ENCODE measurements at places on chromosomes 1 and 21.

- no peak for DNase-seq
Observed at GRCh38 chr1:165900576-165901380, 73.4 kb downstream of the UCK2 start.

DNA sequence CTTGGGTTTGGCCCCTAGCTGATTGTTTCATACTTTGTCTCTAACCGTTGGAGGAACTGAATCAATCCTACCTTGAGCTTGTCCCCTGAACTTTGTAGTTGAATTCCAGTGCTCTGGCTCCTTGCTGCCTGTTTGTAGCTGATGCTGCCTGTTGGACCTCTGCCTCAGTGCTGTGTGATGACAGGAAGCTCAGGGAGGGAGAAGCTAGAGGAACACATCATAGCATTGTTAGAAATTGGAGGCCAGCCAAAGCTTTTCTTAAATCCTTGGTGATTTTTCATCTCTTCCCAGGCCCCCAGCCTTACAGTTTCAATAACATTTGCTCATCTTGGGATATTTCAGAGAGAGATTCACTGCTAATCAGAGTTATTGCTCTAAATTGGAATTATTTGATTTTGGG, 34.0 kb downstream of the MACF1 start:
- no peak for DNase-seq

DNA sequence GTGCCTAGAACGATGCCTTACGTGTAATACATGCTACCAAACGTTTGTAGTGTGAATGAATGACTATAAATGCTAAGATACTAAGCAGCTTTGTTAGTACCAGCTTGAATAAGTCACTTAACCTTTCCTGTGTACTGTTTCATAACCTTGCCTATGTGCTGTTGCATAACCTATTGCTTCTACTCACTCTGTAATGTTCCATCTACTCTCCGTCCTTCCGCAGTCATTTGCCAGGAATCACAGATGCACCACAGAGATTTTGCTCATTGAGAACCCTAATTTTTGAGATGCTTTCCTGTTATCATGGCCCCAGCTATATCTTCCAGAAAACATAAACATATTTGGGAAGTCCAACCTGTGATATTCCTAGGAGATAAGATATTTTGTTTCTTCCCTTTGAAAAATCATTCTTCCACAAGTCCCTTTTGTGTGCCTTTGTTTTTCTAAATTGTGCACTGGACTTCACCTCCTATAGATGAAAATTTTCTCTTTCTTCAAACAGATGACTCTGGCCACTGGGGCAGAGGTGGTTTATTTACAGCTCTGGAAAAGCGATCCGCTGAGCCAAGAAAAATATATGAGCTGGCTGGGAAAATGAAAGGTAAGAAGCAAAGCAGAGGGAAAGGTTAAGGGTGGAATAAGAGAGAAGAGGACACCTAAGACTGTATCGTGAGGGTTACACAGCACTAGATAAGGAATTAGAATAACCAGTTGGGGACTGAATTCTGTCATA, 44.8 kb downstream of the CHD1L start:
- no peak for DNase-seq

DNA sequence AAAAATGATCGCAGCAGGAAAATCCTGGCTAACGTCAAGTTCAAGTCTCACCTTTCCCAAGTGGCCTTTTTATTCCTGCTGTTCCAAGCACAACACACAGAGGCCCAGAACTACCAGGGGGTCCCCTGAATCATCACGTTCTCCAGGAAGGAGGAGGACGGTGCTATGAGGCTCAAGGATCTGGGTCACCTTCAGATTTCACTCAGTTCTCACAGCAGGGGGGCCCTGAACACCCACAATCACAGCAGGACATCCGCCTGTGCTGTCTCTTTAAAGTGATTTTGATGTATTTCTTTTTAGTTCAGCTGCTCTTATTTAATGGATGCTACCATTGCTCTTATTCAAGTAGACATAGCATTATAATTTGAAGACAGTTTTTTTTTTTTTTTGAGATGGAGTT, 173.4 kb downstream of the HUNK start:
- DNase-seq, result no peak

DNA sequence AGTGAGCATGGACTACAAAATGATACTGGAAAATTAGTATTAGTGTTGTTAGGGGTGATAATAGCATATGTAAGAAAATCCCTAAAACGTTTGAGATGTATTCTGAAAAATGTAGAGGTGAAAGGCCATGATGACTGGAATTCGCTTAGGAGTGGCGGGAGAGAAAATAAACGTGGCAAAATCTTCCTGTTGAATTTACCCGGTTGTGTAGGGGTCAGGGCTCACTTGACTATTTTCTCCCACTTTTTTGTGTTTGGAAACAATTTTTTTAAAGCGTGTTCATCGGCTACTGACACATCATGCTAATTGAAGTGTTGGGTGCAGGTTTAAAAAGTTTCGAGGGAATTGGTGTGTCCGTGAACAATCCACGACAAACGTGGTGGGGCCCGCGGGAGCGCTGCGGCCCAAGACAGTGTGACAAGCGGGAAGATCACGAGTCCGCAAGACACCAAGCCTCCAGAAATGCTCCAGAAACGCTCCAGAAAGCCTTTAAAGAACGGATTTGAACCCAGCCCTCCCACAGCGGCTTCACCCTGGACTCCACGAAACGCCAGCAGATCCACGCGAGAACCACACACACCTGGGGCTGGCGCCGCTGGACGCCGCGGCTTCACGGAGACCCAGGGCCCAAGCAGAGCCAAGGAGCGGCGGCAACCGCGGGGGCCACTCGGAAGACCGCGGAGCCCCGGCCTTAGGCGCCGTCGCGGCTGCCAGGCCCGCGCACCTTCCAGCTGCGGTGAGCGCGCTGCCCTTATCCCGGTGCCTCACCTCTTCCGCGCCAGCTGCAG, 573 bp downstream of the PSMG1 start:
- DNase-seq, result peak; percentile 5

DNA sequence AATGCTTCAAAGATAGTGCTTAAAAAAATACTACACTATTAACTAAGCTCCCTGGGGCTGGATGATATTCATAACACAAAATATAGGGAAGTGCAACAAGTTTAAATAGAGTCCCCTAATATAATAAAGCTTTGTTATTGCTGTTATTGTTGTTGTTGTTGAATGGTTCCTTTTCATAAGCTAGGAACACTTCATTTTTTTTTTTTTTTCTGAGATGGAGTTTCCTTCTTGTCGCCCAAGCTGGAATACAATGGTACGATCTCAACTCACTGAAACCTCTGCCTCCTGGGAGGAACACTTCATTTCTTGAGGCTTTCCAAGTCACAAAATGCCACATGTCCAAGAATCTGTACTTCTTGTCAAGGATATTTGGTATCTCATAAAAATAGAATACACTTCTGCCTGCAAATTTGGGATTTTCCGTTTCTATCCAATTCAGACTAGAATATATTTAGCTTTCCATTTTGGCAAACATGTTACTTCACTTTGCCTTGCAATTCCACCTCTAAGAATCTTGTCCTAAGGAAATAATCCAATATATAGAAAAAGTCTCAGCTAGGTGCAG, 21.1 kb downstream of the WDR47 start:
- DNase-seq, result no peak

DNA sequence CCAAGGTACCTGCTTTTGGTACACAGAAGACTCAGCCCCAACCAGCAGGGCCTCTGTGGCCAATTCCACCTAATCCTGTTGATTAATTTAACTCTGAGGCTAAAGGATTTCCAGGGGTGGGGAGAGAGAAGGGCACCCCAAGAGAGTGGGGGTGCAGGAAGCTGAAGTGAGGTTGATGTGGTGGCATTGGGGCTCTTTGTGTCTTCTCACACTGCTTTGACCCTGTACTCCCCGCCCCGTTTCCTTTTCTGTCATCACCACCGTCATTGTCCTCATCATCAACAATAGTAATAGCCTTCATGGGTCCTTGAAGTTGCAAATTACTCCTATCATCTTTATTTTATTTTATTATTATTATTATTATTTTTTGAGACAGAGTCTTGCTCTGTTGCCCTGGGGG, 55.9 kb downstream of the PAX7 start:
- no peak for DNase-seq

- DNase-seq, result no peak
Observed at GRCh38 chr1:189866606-189867005, 611.1 kb downstream of the BRINP3 start.

- peak; percentile 63 for DNase-seq
Observed at GRCh38 chr1:10510520-10511493, 36.1 kb downstream of the PEX14 start.

DNA sequence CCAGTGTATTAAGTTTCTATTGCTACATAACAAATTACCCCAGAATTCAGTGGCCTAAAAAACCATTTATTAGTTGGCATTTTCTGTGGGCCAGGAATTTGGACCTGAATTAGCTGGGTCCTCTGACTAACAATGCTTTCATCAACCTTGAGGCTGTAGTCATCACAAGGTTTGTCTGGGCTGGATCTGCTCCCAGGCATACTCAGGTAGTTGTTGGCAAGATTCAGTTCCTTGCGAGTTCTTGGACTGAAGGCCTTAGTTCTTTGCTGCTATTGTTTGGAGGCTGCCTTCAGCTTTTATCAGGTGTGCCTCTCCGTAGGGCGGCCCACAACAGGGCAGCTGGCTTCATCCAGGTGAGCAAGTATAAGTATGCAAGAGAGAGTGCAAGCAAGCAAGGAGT, 31.4 kb upstream of the DEPDC1 start:
- DNase-seq, result no peak

DNA sequence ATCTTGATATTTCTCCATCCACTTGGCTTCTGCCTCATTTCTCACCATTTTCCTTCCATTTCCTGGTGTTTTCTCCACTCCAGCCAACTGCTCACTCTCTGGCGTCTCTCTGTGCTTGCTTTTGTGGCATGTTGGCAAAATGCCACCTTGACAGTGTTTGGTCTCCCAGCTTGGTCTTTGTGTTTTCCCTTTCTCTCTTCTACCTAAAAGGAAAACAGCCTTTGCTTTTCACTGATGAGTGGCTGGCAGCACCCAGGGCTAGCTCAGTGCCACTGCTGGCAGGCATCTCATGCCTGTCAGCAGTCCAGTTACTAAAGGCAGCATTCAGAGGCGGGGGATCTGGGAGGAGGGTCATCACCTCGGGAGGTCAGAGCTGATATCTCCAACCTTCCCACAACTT, 55.3 kb upstream of the DSCAM start:
- DNase-seq, result no peak

DNA sequence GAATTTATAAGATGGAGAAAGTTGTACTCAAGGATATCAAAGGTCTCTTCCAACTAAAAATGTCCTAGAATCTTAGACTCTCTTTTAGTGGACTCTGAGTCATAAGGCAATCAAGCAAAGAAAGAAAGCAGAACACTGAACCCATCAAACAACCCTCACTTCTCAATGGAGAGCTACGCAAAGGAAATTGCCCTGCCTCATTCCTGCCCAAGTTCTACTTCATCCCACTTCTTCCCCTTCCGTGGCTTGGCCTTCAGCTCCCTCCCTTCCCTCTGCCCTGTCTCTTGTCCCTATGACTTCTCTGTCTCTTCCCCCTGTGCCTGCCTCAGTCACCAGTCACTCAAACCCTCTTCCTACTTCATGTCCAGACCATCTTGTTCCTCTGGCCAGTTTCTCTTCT, 58.5 kb downstream of the RIMS3 start:
- no peak for DNase-seq

- peak; percentile 90 for DNase-seq
Observed at GRCh38 chr1:25562101-25562927, 18.9 kb downstream of the LDLRAP1 start.

GRCh38 chr1:162688521-162688920, 56.3 kb downstream of the DDR2 start:
- DNase-seq, result no peak

DNA sequence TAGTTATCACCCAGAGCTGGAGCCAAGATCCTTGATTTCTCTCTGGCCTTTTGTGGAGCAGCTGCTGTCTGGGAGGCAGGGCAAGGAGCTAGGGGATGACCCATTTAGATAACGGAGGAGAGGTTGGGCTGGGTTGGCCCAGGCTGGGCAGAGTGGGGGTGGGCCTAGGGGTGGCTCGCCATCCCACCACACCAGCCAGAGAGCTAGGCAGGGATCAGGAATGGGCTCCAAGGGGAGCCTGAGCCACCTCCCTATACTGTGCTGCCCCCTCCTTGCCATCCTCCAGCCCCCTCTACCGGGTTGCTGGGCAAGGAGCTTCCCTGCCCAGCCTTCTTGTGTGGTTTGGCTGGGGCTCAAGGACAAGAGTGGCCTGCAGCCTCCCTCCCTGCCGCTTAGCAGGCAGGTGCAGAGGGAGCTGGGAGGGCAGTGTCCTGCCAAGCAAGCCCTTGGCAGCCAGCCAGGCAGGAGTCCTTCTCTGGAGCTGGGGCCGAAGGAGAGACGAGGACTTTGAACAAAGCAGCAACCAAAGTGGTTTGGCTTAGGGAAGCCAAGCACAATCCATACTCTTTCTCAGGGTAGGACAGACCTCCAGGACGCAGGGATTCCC, 4.1 kb downstream of the NUAK2 start:
- no peak for DNase-seq

DNA sequence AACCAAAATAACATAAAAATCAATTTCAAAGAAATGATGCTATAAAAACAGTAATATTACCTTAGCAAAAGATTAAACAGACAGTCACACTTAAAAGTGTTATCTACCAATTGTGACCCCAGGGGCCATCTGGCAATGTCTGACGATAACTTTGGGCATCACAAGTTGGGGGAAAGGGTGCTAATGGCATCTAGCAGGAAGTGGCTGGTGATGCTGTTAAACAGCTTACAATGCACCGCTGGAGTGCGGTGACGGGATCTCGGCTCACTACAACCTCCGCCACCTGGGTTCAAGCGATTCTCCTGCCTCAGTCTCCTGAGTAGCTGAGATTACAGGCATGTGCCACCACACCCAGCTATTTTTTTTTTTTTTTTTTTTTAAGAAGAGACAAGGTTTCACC, 27.6 kb downstream of the NUP133 start:
- peak; percentile 34 for DNase-seq

- DNase-seq, result no peak
Observed at GRCh38 chr1:192171123-192171522, 12.9 kb downstream of the RGS18 start.

DNA sequence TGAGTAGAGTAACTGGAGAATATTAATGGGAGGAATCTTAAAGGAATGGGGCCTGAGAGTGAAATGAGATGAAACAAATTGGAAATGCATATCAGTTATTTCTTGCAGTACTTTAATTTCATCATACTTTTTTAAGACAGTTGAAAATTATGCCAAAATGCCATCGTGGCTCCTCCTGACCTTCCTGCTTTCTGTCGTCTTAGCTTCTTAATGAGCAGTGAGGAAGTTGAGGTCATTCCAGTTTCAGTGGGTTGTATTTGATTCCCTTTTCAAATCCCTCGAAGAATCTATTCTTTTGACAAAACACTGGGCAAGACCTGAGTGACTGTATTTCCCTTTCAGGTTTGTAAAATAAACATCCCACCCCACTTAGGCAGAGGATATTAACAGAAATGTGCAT, 134.9 kb upstream of the MAP1LC3C start:
- no peak for DNase-seq

- DNase-seq, result no peak
Observed at GRCh38 chr21:45141507-45141906, 67.1 kb downstream of the ADARB1 start.
